Fibroblast of skin of abdomen (primary cell): ENCODE measurements at places on chromosomes 3 and 15.

GRCh38 chr3:14512281-14512941, 27.7 kb downstream of the GRIP2 start:
- no peak for DNase-seq

- no peak for DNase-seq
These were observed 23.6 kb downstream of the UBE2E1 start for GRCh38 chr3:23829242-23829934.

DNA sequence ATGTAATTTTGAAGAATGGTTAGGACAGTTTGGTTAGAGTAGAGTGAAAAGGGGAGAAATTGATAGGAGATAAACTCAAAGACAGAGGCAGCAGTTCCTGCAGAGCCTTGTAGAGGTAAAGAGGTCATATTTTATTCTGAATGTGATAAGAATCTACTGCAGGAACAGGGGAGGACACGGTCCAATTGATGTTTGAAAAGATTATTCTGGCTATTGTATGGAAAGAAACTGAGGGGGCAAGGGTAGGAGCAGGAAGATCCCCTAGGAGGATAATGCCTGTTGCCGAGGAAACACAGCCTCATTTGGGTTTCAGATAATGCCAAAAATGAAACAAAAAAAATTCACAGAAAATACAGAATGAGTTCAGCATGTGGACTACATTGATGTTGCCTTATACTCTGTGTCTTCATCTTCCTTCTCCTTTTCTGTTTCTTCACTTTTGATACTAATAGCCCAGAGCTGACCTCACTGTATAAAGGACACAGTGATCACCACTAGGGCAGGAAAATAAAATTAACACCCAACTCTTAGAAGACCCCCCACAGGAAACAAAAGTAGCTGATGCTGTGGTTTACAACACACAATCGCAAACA, 454.6 kb upstream of the UBE2E2 start:
- no peak for DNase-seq

DNA sequence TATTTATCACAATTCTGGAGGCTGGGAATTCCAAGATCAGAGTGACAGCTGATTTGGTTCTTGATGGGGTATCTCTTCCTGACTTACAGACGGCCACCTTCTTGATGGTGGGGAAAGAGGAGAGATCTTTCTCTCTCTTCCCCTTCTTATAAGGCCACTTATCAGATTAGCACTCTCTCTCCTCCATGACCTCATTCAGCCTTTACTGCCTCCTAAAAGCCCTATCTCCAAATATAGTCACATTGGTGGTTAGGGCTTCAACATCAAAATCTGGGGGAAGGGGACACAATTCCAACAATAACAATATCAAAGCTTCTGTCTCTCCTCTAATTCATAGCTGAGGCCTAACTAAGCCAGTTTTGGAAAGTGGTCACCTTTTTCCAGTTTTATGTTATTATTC, 91.7 kb upstream of the MBNL1 start:
- no peak for DNase-seq

DNA sequence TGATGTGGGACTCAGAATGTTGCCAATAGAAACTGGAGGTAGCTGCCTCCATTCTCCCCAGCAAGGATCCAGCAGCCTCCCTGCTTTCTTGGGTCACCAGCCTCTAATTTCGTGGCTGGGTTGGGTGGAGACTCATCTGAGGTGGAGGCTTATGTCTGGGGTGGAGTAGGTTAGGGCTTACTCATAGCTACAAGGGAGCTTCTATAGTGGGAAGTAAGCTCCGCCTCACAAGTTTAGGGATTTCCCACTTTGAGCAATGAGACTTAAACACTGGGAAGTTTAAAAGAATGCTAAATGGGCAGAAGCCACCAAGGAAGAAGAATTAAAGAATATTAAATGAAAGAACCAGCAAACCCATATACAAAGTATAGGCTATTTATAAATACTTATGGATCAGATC, 63.8 kb downstream of the GJD2 start:
- DNase-seq: no peak

DNA sequence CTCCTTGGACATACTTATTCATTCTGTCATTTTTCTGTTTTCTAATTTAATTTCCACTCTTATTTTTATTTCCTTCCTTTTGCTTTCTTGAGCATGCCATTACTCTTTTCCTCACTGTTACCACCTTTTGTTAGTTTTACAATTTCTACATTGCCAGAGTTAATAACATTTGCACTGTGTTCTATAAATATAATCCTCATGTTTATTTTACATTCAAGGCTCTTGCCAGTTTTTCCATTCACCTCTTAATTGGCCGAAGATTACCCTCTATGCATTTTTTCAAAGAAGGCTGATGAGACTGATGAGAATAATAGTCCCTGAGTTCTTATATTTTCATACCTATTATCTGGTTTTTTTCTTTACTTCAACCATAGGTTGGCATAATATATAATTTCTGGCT, 10.5 kb downstream of the BTD start:
- no peak for DNase-seq

DNA sequence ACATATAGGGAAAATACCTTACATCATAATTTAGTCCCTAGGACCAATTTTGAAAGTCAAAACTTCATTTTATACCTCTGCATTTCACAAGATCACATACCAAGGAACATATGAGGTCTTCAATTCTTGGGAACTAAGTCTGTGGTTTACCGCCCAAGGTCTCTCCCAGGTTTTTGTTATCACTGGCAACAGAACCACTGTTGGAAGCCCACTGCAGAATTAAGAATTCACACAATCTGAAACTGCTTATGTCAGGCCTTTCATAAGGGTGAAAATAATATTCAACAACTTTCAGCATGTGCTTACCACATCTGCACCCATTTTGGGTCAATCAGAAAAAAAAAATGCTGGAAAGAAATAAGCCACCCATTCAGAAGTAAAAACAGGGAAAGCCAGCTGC, 107.2 kb upstream of the MME start:
- peak; percentile 88 for DNase-seq

DNA sequence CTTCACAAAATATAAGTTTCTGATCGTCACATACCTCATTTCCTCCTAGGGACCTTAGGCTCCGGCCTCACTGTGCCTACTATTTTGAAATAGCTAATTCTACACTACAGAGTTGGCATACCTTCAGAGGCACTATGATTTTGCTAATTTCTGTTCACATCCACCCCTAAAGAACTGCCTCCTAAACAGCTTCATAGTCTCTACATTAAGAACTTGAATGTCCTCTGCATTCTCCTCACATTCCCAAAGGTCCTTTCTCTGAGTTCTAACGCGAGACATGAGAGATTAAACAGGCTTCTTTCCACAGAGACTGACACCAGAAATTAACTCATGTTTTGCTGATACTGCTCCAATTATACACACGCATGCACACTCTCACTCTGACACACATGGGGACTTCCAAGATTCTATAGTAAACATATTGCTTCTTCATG, 75.5 kb downstream of the DLG1 start:
- DNase-seq: no peak

DNA sequence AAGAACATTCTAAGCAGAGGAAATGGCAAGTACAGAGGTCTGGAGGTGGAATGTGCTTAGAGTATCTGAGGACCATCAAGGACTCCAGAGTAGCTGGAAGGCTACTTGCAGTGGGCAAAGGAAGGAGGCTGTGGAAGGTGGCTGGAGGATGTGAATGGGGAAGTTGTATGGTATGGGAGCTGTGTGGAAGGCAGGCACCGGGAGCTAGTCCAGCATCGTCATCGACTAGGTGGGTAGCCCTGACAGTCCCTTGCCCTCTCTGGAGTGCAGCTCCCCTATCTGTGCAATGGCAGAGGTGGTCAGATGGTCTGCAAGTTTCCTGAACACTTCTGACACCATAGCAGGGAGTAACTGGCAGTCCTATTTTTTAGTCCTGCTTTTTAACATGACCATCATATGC, 19.3 kb downstream of the CCDC13 start:
- DNase-seq: no peak
